ENCODE measurements at places on chromosomes 4 and X. TPM values are rescaled to one million over a fixed set of nuclear protein-coding genes. Genes with fewer than 3 reads are reported as not detected.

DNA sequence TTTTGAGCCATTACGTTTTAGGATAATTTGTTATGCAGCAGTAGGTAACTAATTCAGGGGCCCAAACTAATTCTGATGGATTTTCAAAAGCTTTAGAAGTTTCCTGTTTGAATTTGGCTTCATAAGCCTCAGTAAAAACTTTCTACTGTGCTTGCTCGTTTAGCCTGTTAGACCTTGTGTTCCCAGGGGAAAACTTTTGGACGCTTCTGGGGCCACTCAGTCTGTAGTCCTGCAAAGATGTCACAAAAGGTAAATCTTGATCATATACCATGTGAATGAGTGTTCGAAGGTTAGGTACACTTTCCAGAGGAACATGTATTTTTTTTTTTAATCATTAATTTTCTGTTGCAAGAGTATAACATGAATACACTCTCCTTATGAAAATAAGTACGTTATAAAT lies 70.7 kb downstream of the SUPT20HL2 start:
- no peak for DNase-seq

GRCh38 chrX:130268449-130269170 lies at the start of gene ZNF280C:
ZNF280C (minus strand) TSS chrX:130268899; CDS start chrX:130260449, 8,450 bp downstream.
- DNase-seq = peak; percentile 88

GRCh38 chr4:168758351-168758876 lies 251.6 kb downstream of the CBR4 start:
- DNase-seq = peak; percentile 62

GRCh38 chr4:14994242-14994641 lies 8.0 kb upstream of the CPEB2 start:
- DNase-seq = no peak

- DNase-seq = no peak
Measured at GRCh38 chr4:128291096-128291495, 3.5 kb upstream of the PGRMC2 start.

DNA sequence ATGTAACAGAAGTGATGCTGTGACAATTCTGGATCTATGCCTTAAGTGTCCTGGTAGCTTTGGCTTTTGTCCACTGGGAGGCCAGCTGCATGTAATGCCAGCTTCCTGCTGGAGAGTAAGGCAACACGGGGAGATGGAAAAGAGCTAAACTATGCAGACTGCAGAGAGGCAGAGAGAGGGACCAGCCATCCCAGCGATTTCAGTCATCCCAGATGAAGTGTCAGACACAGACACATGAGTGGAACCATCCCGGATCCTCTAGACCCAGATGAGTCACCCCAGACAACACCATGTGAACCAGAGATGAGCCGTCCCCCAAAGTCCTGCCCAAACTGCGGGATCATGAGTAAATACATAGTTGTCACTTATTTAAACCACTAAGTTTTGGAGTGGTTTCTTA lies 14.6 kb downstream of the SRPX start:
- DNase-seq = no peak

The UGDH gene
- 86.6 TPM for polyA plus RNA-seq

The AMELX gene
- not detected for polyA plus RNA-seq

All from muscle of arm (tissue), 14 donors.